Coronary artery (tissue), 2 donors: ENCODE measurements at places on chromosomes 6 and 20.
A peak's percentile ranks its signal among the peaks of the same experiment; 100 is the strongest.

GRCh38 chr6:164097551-164098398, 683.3 kb downstream of the QKI start:
- no peak for DNase-seq

DNA sequence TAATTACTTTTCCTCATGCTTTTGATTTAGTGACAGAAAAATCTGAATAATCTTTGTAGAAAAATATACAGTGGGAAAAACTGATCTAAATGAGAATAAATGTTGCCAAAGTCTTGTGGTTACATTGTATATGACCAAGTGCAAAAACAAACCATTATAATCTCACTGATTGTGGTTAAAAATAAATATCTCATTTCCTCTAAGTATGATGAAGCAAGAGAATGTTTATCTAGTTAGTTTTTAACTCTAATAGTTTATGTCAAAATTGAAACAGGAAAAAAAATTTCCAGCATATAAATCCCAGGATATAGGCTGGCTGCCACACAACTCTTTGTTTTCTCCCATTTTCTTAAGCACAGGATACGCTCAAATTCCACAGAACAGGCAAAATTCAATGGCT, 392.7 kb upstream of the ID4 start:
- DNase-seq: no peak

GRCh38 chr20:59752101-59752586, 147.8 kb downstream of the PHACTR3 start:
- DNase-seq: no peak

- DNase-seq: peak; percentile 63
Measured at GRCh38 chr20:53940907-53941545, 129.4 kb downstream of the BCAS1 start.

GRCh38 chr6:36559011-36559793, 11.9 kb upstream of the STK38 start:
- DNase-seq: no peak

GRCh38 chr6:3226042-3226441, 1.4 kb downstream of the TUBB2B start:
- DNase-seq: no peak

DNA sequence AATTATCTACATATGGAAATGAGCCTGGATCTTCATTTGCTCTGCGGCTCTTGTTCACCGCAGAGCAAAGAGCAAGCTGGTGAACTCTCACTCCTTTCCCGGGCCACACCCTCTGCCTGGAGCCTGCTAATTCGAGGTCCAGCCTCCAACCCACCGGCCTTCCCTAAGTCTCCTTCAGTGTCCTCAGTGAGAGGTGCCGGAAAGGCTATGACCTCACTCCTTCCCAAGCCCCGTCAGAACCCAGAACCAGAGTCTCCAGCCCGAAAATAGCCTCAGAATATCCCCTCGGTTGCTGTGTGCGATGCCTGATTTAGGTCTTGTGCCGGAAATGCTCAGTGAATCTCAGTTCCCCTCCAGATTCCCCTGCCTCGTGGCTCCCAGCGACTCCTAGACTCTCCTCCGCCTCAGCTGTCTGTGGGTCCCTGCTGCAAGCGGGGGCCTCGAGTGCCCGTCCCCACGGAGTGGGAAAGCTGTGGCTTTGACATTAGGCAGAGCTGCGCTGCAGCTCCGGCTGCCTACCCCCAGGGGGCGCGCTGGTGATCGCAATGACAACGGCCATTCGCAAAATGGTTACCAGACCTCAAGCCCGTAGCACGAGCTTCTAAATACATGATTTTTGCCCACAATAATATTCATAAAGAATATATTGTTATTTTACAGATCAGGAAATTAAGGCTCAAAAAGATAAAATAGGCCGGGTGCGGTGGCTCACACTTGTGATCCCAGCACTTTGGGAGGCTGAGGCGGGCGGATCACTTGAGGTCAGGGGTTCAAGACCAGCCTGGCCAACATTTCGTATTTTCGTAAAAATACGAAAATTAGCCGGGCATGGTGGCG, 4.1 kb upstream of the BNIP5 start:
- peak; percentile 81 for DNase-seq

DNA sequence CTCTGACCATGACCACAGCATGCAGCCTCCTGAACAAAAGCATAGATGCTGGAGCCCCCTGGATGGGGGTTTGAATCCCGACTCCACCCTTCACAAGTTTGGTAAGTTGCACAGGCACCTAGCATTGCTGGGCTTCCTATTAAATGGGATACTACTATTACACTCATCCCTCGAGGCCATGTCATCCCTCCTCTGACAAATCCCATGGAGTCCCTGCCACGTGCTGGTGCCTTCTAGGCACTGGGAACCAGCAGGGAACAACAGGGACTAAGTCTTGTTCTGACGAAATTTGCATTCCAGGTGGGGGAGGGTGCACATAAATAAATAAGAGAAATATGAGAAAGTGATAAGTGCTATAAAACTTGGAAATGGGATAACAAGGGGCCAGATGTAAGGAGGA, 15.3 kb upstream of the SIRPA start:
- DNase-seq: no peak

DNA sequence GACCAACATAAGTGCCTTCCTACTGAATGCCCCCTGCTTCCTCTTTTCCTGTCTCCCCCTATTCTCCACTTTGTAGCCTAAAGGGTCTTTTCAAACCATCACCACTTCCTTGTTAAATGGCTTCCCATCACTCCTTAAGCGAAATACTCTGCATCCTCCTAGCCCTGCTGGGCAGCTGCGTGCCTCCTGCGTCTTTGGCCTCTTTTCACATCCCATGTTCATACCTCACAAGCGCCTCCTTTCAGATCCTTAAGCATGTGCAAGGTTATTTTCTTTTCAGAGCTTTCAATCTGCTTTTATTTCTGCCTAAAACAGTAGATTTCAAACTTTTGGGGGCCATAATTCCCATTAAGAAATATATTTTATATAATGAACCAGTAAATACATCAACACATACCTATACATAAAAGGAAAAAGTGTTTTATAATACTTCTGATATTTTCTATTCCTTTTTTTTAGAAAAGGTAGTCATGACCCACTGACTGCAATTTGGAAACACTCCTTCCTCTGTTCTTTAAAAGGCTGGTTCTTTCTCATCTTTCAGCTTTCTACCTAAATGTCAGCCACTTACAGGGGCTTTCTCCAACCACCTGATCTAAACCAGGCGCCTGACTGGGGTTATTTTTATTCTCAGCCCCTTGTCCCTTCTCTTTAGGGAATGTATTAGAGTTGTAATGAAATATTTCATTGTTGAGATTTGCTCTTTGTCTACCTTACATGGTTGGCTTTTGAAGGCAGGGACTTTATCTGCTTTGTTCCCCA, 84.1 kb downstream of the PRDM1 start:
- no peak for DNase-seq

- DNase-seq: no peak
Measured at GRCh38 chr6:75933387-75933975, 139.0 kb downstream of the IMPG1 start.

DNA sequence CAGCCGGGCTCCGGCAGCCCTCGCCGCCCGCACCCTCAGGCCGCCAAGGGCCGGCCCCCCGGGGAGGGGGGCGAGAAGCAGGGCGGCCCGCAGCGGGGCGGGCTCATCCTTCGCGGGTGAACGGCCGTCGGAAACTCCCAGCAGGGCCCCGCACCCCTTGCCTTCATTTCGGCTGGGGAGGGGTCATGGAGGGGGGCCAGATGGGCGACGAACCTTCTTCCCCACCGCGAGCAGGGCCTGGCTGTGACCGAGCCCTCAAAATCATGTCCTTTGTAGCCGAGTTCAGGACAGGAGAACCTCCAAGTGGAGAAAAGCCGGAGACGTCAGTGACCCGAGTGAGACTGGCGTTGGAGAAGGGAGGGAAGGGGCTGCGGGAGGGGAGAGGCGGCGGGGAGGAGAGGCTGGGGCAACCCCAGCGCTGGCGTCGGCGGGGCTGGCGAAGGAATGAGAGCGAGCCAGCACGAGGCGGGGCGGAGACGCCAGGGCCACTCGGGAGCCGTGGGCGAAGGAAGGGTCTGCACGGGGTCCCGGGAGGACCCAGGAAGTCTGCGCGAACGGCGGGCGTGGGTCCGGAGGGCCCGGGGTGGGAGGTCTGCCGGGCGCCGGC, 571 bp upstream of the FOXC1 start:
- peak; percentile 89 for DNase-seq

DNA sequence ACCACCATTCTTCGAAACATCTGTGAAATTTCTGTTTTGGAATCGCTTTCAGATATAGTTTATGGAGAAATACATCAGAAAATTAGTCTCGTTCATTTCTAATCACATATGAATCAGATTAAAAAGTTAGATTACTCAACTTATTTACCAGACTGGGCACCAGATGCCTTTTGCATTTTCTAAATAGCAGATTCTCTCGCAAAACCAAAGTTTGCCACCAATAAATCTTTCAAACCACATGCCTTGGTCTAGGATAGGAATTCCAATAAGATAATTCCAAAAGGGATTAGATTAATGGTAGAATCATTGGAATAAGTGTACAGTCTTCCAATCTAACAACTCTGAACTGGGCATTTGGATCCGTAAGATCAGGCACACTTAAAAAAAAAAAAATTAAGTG, 160.4 kb upstream of the TAB2 start:
- DNase-seq: no peak

DNA sequence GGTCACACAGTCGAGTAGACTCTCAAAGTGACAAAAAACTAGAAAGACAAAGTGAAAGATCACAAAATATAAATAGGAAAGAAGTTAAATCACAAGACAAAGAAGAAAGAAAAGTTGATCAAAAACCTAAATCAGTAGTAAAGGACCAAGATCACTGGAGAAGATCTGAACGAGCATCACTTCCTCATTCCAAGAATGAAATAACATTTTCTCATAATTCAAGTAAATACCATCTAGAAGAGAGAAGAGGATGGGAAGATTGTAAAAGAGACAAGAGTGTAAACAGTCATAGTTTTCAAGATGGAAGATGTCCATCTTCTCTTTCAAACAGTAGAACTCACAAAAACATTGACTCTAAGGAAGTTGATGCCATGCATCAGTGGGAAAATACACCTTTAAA, 31.6 kb upstream of the GJA10 start:
- DNase-seq: no peak

GRCh38 chr6:34543421-34543820, 12.7 kb downstream of the SPDEF start:
- DNase-seq: no peak

GRCh38 chr20:25247956-25248785, at the start of gene PYGB:
TSS of gene PYGB (plus strand) at chr20:25248085. CDS start at chr20:25248179, 94 bp downstream.
- no peak for DNase-seq

GRCh38 chr6:128138694-128139093, 237.8 kb upstream of the THEMIS start:
- no peak for DNase-seq

- no peak for DNase-seq
Measured at GRCh38 chr6:108565091-108565766, 4.5 kb downstream of the FOXO3 start.

DNA sequence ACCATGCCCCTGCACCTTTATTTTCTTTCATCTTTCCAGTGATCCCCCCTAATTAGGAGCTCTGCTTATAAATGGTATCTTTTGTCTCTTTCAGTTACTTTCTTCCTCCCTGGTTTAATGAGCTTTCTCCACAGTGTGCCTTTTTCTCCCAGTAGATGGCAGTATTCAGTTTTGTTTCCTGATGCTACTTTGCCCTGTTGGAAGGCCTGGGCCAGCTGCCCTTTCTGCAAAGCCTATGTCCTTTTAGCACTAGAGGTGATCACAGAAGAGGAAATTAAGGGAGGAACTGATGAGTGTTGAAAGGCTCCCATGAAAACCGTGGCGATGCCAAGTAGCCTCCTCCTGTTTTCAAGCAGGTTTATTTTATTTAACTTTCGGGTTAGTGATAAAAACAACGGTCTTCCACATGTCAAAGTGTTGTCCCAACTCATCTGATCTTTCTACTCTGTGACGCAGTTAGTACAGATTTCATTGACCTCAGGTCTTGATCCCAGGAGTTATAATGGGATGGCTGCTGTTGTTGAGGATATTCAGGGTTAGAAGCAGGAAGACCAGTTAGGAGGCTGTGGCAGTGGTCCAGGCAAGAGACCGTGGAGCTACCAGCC, 184.2 kb upstream of the BMP2 start:
- DNase-seq: no peak

GRCh38 chr6:127561660-127562059, 15.3 kb upstream of the C6orf58 start:
- no peak for DNase-seq

- DNase-seq: no peak
Measured at GRCh38 chr6:166052837-166053236, 114.8 kb downstream of the TBXT start.

GRCh38 chr6:17542243-17542642, 57.9 kb upstream of the FAM8A1 start:
- DNase-seq: no peak

DNA sequence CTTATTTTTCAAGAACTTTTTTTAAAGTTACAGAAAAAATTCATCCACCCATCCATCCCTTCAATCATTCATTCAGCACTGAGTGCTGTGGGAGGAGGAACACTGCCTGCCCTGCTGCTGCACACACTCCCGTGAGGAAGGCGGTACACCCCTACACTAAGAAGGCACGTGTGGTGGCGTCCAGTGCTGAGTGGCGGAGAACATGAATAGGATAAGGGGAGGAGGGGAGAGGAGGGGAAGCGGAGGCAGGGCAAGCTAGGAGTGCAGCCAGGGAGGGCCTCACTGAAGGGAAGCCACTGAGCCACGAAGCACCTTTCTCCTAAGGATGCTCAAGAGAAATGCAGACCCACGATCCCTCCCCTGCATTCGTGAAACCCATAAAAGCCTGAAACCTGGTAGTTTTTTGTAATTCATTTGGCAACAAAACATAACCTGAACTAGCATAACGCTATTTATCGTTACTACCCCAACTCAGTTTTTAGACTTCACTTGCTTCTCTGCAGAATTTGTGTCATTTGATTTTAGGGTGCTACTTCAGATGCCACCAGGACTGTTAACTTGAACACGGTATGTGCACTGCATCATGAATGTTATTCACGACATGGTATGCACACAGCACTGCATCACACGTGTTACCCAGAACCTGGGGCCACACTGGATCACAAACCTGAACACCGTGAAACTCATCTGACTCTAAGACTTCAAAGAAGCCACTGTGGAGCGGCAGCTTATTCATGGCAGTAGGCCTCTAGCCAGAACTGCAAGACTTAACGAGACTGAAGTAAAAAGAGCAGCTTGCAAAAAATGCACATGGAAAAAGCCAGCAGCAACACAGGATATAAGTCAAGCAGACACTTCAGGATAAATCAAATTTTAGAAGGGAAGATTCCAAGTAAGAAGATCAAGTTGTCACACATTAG, 3.5 kb downstream of the RNASET2 start:
- DNase-seq: no peak

DNA sequence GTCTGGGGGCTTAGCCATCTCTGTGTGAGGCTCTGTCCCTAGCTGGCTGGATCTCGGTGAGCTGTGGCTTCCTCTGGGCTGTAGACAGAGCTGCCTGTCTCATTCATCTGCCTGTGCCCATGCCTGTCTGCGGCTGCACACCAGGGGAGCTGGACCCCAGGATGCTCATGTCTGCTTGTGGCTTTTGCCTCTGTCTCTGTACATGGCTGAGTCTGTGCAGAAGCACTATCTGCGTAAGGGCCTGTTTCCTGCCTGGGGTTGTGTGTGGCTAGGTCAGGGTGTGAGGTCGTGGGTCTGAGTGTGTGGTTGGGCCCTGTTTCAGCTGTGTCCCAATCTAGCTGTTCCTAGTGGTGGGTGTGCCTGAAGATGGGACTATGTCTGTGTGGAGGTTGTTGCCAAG, 68.2 kb downstream of the CDH22 start:
- no peak for DNase-seq

GRCh38 chr20:19975901-19976300, 41.3 kb upstream of the NAA20 start:
- no peak for DNase-seq

GRCh38 chr6:36126553-36127458, 3.5 kb upstream of the MAPK13 start:
- DNase-seq: no peak
